ENCODE measurements at places on chromosomes 4 and X.

- no peak for DNase-seq
Observed at GRCh38 chrX:78950009-78950835, 5.0 kb downstream of the P2RY10 start.

DNA sequence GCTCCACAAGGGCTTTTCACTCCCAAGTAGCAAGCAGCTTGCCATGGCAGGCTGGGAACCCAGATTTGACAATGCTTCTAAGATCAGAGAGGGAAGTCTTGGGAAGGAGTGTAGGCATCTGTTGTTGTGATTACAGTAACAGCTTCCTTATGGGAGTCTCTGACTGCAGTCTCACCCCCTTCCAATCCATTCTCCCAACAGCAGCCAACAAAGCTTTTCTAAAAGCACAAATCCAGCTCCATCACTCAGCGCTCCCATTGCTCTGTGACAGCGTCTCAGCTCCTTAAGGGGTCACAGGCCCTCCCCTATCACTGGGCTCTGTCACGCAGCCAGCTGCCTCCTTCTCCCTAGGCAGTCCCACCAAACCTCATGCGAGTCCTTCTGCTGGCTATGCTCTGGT lies 7.1 kb downstream of the IGFBP7 start:
- no peak for DNase-seq

GRCh38 chrX:48714573-48714972 lies 18.0 kb downstream of the SUV39H1 start:
- no peak for DNase-seq

- no peak for DNase-seq
Observed at GRCh38 chr4:80186676-80187075, 10.6 kb upstream of the PRDM8 start.

DNA sequence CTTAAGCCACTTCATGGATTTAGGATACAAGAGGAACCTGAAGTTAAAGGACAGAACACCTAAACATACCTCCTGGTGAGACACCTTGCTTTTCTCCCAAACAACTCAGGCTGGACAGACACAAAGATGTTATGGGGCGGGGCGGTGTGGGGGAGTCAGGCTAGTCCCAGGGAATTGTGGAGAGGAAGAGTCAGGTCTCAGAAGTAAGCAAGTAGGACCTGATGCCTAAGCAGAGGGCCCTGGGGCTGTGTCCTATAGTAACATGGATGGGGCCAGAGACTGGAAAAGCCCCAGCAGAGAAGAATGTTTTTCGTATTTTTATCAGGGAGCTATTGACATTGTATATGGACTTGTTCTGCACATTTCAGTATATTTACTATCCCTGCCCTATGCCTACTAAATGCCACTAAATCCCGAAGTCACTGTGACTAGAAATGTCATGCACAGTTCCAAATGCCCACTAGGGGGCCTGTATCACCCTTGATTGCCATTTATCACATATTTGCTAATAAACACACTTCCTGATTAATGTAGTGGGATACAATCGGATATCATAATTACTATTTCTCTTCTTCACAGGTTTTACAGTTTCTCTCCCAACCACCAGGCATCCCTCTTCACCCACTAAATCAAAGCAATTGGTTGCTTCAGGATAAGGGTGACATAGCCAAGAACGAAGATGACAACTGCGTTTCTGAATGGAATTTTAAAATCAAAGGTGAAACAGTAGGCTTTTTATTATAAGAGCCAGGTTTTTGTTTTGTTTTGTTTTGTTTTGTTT lies 23.8 kb upstream of the ARHGAP10 start:
- peak; percentile 48 for DNase-seq

- peak; percentile 30 for DNase-seq
Observed at GRCh38 chrX:84216881-84217280, 28.9 kb upstream of the RPS6KA6 start.

GRCh38 chrX:42248226-42248625 lies 324.9 kb upstream of the CASK start:
- DNase-seq = no peak

DNA sequence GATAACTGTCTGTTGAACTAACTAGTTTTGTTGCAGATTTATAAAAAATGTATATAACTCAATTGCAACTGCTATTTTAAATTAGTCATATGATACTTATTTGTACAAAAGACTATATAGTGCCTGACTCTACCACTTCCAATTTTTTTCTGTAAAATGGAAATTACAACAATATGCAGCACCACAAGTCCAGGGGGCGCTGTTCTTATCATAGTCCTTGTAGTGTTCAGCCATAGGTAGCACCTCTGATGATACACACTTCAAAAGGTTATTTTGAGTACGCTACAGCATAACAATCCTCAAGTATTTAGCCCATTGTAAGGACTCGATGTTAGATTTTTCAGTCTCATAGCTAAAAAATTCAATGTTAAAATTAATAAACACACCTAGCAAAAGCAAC lies 174.9 kb downstream of the CORIN start:
- DNase-seq = no peak

- DNase-seq = peak; percentile 50
Observed at GRCh38 chr4:37685161-37685822, 884 bp downstream of the RELL1 start.

- DNase-seq = no peak
Observed at GRCh38 chr4:159204566-159204965, 101.7 kb downstream of the RAPGEF2 start.

DNA sequence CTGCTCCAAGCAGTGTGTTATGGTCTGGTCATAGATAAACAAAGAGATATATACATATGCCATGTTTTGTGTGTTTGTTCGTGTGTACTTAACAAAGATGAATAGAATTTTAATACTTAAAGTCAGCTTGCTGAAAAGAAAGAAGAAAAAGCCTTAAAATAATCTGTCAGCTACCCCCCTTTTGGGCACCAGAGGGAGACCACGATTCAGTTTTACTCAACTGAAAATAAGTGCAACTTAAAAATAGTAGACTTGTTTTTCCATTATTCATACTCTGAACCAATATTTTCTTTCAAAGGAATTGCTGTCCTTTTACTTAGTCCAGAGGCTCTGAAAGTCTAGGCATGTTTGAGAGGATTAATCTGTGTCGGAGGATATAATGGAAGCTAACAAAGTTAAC lies 181.7 kb upstream of the AGTR2 start:
- DNase-seq = no peak

DNA sequence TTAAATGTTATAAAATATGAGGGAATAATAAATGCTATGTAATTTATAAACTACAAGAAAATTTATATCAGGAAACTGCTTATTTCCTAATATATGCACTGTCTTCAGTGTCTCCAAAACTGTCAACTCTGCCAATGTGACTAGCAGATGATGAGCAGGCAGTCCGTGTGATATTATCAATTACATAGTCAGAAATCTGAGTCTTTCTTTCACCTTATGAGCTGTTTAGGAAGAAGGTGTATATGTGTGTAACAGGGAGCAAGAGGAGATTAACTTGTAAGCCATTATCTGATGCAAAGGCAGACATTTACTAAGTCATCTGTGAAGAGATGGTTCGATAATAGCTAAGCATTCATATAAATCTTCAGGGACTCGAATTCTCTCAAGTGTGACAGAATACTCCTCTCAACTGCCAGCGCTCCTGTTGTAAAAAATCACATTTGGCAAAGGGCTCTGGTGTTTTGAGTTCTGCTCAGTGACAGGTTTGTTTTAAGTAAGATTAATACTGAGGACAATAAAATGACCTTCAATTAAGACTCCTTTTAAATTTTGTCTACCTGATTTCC lies 79.7 kb downstream of the SNCA start:
- no peak for DNase-seq

DNA sequence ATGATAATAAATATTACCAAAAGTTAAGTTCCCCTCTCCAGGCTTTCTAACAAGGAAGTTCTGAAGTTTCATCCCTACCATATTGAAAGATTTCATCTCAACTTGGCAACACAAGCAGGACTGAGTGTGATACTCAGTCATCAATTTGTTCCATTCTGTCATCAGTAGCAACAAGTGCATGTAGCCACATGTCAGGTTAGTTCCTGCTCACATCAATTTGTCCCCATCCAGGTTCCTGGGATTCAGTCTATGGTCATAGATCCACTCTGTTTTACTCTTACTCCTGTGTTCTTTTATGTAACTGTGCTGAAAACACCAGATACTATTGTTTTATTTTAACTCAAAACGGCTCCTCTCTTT lies 22.2 kb downstream of the SMPX start:
- no peak for DNase-seq

DNA sequence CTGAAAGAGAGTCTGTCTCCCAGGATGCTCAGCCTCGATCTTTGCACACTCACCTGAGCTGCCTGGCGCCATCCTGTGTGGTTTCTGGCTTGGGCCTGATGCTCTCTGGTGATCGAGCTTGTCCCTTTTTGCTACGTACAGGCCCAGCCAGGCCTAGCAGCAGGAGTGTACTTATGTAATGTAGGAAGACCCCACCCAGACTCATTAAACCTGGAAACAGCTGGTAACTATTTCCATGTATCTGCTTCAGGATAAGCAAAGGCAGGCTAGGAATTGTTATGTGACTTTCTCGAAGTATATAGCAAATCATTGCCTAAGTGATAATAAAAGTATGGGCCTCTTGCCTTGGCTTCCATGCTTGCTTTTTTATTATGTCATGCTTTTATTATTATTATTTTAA lies 18.6 kb upstream of the ARSJ start:
- no peak for DNase-seq

DNA sequence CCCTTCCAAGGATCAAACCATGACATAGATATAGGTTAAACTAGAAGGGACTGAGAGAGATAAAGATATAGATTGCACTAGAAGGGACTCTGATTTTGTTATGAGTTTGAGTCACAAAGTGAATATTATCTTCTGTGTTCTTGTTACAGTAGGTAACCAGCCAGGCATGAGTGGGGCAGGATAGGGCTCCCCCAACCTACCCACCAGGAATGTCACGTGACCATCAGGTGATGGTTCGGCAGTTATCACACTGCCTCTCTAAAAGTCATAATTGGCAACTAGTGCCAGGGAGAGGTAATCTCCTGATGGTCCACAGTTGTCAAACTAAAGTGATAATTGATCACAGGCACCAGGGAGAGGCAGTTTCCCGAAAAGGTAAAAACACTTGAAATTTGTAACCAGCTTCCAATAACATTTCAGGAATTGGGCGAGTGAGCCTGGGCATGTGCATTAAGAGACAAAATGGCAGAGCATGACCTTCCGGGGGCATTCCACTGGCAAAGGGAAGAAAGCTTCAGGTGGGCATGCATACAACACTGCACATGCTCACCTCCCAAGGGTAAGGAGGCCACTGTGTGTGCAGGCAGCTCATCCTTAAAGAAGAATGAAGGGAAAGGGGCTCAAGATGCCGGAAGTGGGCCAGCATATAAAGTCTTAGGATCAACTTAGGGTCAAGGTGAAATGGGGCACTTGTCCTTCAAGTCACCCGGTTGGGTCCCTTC lies 533.6 kb upstream of the HTR2C start:
- no peak for DNase-seq

DNA sequence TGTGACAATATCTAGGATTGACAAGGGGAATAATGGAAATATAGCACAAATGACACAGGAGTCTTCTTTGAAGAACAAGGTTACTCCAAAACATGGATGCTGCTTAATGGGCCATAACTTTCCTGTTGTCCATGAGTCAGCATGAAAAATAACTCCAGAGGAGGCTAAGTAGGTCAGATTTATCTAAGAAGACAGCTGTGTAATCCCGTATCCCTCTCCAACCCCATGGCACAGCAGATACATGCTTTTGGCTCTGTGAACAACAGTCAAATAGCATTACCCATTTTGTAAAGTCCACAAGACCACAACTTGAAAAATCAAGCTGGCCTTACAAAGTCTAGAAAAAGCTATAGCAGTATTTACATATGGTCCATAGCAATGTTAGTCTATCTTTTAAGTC lies 2.1 kb upstream of the TMEM131L start:
- peak; percentile 28 for DNase-seq

DNA sequence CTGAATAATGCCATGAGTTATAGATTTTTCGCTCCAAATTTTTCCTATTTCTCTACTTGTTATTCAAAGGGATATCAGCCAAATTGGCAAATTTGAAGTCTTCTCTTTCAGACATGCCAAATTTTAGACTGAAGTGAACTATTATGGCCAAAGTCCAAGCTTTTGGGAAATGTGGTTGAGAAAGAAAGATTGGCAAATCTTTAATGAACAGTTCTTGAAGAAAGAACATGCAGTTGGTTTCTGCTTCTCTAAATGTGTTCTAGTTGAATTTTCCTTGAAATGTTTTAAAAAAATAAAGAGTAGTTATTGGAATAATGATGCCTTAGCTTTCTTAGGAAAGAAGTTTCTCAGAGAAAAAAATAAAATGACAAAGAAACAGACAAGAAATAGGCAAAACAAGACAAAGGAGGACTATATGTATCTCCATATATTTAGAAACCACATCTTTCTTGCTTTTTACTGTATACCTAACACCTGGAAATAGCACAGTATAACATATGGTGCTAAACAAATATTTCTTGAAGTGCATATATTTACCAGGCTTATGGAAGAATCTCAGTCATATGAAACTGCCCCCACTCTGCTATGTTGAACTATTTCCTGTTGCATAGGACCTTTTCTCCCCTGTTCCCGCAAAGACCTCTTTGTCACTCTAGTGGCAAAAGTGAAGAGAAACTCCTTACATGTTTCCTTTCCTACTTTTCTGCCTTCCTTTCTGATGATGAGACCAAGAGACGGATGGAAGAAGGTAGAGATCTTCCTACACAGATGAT lies 250.0 kb downstream of the ARHGAP24 start:
- DNase-seq = no peak

GRCh38 chr4:41319553-41319952 lies 62.8 kb downstream of the UCHL1 start:
- no peak for DNase-seq

DNA sequence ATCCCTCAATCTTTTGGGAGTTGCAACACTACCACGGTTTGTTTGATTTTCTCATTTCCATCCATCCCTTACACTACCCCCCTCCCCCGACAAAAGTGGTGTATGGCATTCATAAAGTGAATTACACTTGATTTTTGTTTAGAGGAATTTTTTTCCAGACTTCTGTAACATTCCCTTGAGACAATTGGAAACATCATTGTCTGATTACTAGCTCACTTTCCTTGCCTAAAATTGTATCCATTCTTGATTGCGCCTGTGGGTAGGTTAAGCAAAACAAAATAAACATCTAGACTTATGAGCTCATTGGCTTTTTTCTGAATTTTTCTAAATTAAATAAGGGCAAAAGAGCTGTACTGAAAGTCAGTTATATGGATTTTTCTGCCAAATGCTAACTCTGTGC lies 3.5 kb downstream of the GPC3 start:
- no peak for DNase-seq

DNA sequence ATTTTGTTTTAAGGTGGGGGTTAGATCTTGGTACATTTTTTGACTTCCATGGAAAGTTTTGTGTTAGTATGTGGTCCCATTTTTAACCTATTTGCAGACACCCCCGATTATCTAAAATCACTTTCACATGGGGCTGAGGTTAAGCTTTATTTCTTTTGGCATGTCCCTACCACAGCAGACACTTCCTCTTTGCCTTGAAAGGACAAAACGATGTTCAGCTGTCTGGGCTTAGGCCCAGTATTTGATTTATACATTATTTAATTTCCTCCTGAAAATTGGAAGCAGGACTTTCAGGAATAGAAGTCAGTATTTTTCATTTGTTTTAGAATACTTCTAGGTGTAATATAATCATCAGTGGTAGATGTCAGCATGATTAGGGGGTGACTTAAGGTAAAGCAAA lies 112.4 kb upstream of the SPRY1 start:
- peak; percentile 83 for DNase-seq

All from fibroblast of skin of right quadriceps (primary cell).